ENCODE measurements at places on chromosomes 6 and 20.
A peak's percentile ranks its signal among the peaks of the same experiment; 100 is the strongest.

DNA sequence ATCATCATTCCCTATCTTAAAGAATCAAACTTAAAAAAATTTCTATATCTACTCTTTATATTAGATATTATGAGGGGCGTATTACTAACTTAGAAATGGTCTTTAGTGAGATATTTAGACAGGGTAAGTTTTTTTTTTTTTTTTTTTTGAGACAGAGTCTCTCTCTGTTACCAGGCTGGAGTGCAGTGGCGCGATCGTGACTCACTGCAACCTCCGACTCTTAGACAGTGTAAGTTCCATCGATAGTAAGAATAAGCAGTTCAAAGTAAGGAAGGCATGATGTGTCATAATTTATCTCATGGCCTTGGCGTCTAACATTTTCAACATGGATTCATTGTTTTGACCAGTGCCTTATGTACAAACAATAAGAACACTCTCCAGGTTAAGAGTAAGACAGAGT lies 72.4 kb downstream of the MLIP start:
- DNase-seq = no peak

DNA sequence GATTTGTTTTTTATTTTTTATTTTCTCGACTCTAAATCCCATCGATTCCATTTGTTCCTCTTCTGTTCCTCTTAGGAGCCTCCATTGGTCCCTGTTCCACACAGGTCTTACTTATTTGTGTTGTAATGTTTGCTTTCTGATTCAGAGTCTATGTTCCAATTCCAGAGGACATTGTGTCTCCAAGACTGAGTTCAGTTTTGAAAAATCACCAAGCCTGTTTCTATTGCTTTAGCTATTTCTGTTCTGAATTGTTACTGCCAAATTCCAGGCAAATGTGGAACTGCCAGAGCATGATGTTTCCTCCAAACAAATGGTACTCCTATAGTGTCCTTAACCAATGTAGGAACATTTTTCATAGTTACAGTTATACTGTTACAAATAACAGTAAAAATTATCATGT lies 270.9 kb upstream of the SPTLC3 start:
- DNase-seq = no peak

GRCh38 chr6:139297921-139298320 lies 6.1 kb upstream of the TXLNB start:
- DNase-seq = no peak

DNA sequence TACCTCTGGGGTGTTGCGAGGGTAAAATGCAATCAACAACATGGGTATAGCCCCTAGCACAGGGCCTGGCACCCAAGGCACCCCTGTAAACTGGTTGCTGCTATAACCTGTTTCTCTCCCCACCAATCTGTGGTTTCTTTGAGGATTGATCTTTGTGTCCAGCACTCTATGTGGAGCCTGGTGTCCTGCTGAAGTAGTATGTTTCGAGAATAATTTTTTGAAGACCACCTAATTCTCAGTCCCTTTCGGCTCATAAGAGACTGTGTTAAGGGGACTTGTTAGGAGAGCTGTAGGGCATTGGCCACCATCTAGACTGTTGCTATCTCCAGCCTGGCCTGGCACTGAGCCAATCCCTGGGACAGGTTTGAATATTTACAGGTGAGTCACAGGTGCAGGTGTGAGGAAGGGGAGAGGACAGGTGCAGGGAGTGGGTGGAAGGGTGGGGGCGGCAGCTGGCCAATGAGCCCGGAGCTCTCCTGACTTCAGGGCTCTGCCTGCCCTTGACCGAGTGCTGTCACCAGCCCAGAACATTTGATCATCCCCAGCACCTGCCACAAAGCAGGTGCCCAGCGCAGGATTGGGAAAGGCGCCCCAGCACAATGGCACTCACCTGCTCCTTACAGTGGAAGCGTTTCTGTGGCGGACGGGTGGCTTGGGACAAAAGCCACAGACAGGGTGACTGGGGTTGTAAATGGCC lies 8.1 kb upstream of the C20orf144 start:
- DNase-seq = no peak

- DNase-seq = no peak
These were observed 28.5 kb downstream of the SF3B5 start for GRCh38 chr6:144066741-144067484.

GRCh38 chr6:5723841-5724691 lies 282.7 kb downstream of the NRN1 start:
- DNase-seq = peak; percentile 30

DNA sequence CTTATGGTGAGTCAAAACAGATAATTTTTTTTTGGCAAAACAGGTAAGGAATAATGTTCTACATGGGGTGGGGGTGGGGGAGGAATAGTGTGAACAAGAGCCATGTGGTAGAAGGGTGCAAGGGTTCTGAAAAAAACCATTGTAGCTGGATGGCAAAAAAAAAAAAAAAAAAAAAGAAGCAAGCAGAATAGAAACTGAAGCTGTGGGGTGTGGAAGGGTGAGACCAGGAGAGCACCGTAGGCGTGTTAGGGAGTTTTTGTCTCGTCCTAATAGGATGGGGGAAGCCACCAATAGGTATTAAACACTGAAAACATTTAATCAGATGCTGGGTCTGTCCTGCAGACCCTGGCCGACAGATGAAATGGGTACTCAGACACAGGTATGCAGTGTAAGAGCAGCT lies 110.1 kb downstream of the ADTRP start:
- no peak for DNase-seq

DNA sequence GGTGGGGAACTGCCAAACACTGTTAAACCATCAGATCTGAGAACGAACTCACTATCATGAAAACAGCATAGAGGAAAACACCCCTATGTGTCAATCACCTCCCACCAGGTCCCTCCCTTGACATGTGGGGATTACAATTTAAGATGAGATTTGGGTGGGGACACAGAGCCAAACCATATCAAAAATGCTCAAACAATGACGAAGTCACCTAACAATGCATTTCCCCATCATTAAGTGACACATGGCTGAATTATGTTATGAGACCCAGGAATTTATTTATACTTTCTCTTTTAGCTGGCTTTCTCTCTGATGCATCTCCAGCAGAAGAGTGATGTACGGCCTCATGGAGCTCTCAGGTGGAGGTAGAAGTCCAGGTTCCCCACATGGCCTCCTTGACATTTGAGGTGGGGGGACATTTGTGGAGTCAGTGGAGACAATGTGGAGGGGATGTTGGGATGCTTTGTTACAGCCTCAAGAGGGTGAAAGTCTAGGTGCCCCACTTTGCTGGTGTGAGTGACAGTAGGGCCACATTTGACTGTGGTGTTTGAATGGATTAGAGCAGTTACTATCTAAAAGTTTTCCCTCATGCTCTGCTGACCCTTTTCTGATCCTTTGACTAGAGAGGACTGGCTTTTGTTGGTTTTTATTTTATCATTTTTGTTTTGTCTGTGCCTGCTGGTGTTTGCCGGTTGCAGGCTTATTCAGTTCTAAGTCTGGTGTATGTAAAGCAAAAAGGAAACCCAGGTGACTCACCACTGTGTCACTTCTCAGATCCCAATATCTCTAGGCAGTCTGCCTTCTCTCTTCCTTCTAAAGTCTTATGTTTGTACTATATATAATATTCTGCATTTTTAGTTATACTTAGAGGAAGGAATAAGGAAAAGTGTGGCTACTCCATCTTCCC lies 18.5 kb upstream of the DCBLD1 start:
- no peak for DNase-seq

DNA sequence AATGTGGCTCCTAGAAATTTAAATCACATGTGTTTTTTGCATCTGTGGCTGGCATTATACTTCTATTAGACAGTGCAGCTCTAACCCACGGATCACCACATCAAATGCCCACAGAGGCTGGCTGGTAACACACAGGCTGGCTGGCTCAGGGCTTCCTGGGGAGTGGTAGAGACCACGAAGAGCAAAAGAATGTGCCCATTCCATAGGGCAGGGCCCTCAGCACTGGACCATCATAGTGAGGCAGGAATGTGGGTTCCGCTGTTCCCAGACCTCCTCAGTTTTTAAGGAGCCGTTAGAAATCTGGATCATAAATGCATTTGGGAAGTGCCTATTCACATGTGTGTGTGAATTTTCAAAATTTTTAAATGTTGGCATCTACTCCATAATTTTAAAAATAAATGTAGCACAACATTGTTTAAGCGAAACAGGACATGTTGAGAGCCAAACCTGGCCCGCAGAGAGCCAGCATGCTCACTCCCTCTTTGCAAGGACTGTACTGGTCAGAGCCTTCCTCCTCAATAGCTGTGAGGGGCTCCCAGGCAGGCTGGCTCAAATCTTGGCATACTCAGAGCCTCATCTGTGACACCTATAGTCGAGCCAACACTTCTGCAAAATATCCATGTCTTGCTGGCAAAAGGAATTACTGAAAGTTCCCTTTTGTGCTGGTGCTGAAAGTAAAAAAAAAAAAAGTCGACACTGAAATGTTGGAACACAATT lies 190.5 kb downstream of the FNDC1 start:
- DNase-seq = no peak

DNA sequence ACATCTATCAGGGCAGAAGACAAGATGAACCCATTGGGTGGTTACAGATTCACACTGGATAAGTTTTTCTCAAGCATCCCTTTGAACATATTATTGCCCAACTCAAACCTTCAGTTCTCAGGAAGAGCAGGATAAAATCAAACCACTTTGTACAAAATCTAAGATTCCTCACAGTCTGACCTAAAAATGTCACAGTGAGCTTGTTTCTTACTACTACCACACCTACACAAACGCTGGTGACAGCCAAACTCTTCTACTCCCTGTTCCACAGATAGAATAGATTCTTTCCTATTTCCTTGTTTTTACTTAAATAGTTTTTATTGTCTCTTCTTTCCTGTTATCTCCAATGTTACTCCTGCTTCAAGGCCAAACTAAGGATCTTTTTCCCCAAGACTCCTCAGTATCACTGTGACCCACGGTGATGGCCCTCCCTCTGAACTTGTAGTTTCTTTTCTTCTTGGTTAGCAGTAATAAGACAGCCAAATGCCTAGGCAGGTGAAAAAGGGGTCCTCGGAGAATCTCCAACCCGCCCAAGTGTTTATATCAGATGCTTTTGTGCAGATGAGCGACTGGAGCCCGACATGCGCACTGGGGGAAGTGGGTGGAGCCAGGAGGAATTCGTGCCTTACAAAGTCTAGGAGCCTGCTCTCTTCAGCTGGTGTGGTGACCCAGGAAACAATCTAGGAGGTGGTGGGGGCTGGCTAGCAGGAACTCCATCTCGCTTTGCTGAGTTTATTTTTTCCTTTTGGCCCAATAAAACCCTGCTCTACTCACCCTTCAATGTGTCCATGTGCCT lies 53.4 kb downstream of the SEL1L2 start:
- no peak for DNase-seq

GRCh38 chr6:164753517-164753916 lies 555.9 kb downstream of the C6orf118 start:
- no peak for DNase-seq

GRCh38 chr6:103723438-103724322 lies 1136.0 kb downstream of the HACE1 start:
- DNase-seq = no peak

DNA sequence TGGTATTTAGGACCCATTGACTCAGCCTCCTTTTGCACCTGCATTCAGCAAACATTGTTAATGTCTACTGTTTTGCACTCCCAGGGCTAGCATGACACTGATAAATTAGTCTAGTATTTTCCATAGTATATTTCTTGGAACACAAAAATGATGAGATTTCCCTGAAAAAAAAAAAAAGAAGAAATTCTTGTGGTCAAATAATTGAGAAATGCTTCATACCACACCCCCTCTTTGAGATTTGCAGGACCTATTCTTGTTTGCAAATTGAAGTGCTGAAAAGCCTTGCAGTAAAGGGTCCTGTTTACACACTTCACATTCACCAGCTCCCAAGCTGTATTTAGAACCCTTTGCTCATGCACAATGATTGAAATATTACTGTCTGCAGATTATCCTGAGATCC lies 36.3 kb upstream of the CLIC5 start:
- no peak for DNase-seq

GRCh38 chr6:136994782-136995181 lies 50.0 kb downstream of the IL20RA start:
- no peak for DNase-seq

DNA sequence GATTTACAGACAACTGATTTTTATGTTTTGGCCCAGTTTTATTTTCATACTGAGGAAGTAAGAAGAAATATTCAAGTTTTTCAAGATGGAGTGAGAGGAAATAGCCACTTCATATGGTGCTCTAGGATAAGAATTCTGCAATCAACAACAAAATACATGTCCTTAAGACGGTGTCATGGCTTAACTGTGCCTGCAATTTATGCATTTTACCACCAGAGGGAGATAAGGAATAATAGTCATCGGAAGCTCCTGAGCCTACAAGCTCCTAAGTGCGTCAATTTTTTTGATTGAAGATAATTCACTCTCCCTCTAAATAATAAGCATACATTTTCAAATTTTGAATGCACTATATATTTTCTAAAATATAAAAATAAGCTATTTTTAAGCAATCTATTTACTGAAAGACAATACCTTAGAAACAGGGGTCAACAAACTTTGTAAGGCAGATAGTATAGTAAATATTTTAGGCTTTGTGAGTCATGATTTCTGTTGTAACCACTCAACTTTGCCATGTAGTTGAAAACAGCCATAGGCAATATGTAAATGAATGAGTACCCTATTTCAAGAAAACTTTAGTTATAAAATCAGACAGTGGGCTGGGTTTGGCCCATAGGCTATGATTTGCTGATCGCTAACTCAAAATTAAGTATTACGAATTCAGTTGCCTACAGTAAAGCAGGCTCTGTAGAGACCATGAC lies 230.9 kb upstream of the DTNBP1 start:
- DNase-seq = no peak

GRCh38 chr6:2103765-2104523 lies 141.5 kb downstream of the GMDS start:
- DNase-seq = no peak

DNA sequence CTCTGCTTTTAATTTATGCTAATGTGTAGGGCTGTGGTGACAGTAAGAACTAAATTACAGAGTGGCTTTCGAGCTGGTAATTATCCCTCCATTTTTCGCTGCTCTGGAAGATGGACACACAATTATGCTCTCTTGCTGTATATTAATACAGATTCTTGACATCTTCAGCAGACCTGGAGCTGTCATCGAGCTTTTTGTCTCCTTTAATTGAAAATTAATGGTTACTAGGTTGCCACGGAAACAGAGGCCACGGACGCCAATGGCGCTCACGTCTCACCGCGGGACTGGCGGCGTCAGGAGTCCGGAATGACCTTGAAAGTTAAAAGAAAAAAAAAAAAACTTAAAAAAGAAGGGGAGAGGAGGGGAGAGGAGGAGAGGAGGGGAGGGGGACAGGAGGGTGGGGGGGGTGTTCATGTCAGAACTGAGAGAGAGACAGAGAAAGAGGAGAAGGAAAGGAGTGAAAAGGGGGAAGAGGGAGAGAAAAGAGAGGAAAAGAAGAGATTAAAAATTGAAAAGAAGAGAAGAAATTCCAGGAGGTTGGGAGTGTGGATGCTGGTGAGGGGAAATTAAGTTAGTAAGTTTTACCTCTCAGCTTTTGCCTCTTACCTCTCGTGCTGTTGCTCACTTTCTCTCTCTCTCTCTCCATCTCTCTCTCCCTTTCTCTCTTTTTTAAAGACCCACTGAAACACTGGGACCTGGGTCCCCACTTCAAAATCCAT lies 22.1 kb upstream of the FOXP4 start:
- no peak for DNase-seq

- DNase-seq = no peak
These were observed 29.8 kb downstream of the SMPDL3A start for GRCh38 chr6:122818866-122819265.

- no peak for DNase-seq
These were observed 1.0 kb downstream of the GINM1 start for GRCh38 chr6:149567194-149567586.

GRCh38 chr20:19318610-19319009 lies 106.2 kb downstream of the SLC24A3 start:
- DNase-seq = no peak

- DNase-seq = no peak
These were observed 2.5 kb downstream of the PRRT1 start for GRCh38 chr6:32149092-32149755.
